ENCODE measurements at places on chromosomes 5 and 9.

GRCh38 chr5:130836729-130837649 is 328.1 kb downstream of the HINT1 start:
- DNase-seq, result no peak

DNA sequence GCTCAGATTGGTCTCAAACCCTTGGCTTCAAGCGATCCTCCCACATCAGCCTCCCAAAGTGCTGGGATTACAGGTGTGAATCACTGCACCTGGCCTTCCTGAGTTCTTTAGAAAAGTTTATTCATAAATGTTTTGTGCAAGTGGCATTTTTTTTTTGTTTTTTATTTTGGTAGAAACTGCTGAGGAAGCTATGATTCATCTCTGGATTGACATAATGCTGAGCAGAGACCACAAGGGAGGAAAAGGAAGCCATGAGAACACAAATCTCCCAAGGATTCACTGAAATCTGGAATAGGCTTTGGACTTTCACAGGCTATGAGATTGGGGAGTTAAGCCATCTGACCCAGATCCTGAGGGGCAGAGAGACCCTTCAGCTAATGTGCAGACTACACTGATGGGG is 3.4 kb upstream of the SLC46A2 start:
- no peak for DNase-seq

DNA sequence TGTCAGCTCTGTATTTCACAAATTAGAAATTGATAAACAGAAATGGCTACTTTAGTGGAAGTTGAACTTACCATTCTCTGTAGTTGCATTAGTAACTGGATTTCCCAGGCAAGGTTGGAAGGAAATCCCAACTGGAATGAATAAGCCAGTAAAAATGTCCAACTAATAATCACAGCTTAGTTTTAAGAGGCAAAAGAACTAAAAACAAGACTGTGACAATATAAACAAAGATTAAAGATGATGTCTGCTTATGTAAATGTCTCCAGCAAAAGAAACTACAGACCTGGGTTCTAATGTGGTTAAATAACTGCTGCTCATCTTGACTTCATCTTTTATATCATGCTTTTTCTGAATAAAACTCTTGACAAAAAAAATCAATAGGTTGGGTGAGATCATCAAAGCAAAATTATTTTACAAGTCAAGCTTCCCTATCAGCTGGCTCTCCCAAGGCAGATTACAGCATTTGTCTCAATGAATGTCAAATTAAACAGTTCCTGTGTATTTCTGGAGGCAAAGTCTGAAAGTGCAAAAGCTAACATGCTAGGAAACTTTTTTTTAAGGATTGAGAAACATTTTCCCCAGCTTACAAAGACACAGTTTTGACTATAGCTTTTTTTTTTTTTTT is 62.3 kb upstream of the HMHB1 start:
- no peak for DNase-seq

- no peak for DNase-seq
Observed at GRCh38 chr9:99818500-99818899, 3.2 kb upstream of the NR4A3 start.

DNA sequence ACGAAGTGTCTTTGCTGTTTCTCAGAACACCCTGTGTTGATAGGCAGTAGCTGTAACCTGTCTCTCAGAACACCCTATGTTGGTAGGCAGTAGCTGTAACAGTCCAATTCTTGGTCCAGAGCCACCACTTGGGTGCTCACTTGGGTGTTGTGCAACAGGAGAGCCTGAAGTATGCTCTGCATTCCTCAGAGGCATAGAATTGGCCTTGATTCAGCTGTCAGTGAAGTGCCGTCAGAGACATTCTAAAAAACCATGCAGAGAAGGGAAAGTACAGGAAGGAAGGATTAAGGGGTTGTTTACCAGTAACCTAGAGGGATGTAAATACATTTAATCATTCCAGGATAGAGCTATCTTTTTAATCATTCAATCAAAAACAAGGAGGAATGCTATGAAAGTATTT is 231.2 kb downstream of the ARRDC3 start:
- no peak for DNase-seq

DNA sequence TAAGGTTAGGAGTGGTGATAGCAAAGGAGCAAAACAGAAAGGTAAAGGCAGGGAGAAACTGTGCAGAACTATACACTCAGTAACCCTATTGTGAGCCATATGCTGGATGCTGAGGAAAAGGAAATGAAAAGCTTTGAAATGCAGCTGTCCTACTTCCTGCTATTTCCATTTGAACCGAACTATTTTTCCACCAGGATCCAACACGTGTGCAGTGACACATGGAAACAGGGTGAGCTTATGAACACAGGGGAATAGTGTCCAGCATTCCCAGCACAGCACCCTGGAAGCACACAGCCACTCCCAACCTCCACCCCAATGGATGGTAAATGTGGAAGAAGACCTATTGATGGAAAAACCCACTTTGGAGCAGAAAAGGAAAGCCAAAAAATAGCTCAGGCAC is 69.0 kb upstream of the SLC12A2 start:
- DNase-seq, result no peak

GRCh38 chr5:101942321-101942882 is 353.7 kb downstream of the SLCO4C1 start:
- DNase-seq, result no peak

- no peak for DNase-seq
Observed at GRCh38 chr5:13976223-13976622, 31.7 kb upstream of the DNAH5 start.

DNA sequence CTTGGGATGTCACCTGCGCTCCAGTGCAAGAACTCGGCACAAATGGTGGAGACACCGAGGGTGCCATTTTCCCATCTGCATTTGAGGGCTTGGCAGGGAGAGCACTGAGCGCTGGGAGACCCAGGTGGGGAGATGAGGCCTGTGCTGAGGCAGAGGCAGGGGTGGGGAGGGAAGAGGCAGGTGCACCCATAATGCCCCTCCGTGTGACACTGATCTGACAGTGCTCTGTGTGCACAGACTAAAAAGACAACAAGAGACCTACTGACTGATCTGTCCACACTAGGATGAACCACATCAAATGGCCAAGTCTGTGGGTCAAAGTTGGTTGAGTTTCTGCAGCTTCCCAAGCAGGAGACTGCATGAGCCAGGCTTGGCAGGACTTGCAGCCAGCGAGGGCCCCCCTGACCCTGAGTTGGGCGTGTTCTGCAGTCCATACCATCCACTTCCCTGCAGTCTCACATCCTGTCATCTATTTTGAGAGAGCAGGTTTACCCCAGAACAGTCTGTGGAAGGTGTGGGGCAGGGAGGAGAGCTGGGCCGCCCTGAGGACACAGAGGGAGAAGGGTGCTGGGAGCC is 41.9 kb downstream of the NEK6 start:
- no peak for DNase-seq

GRCh38 chr5:123671042-123671441 is 159.1 kb downstream of the CSNK1G3 start:
- no peak for DNase-seq

- DNase-seq, result no peak
Observed at GRCh38 chr5:56772767-56773166, 42.6 kb upstream of the MAP3K1 start.

DNA sequence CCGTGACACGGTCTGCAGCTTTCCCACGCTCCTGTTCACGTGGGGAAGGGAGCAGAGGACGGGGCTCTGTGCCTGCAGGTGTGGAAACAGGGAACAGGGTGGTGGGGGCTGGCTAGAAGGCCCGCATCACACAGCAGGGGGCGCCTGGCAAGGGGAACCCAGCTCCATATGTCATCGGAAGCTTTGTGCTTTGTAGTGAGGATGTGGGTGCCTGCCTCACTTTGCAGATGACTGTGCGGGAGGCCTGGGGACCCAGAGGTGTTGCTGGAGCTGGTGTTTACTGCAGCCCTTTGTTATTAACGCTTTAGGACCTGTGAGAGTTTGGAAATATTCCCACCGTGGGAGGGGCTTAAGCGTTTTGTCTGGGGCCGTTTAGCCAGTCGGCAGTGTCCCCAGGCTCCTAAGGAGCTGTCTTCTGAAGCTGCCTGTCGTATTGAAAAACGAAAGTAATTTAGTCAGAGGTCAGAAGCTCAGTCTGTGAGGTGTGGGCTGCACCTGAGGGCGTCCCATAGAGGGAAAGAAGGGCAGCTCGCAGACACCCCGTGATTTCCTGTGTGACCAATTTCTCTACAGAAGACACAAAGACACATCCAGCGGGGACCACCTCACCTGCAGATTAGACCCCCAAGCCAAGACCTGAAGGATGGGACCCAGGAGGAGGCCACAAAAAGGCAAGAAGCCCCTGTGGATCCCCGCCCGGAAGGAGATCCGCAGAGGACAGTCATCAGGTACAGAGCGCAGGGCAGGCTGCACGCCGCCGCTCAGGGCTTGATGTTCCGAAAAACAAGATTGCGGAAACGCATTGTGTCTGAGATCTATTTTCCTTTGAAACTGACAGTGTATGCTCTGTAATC is 9.1 kb downstream of the MAN1B1 start:
- DNase-seq, result no peak

DNA sequence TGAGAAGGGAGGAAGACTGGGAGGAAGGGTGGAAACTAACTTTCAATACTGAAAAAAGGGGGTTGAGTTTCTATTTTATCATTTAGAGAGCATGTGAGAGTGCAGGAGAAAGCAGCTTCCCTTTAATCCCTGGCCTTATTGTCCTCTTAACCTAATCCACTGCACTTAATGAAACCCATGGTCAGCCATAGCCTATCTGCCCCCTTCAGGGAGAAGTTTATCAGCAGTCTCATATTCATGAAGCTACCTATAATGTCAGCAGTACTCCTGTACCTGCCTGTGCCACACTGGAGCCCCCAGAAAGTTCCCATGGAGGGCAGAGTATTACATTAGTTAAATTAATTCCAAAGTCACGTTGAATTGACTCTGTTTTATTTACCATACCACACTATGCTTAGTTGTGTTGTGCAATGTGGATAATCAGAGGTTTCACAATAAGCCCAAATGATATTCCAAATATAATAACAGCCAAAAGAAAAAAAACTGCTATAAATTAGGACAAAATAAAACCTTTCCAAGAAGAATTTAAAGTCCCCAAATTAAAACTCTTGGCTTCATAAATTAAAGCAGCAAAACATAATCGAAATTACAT is 62.9 kb downstream of the MUSK start:
- DNase-seq, result no peak

- DNase-seq, result no peak
Observed at GRCh38 chr5:169548315-169548714, 35.3 kb upstream of the SPDL1 start.

GRCh38 chr5:156475182-156476157 is 148.5 kb downstream of the SGCD start:
- no peak for DNase-seq

GRCh38 chr9:76619197-76619596 is 145.0 kb upstream of the PCA3 start:
- no peak for DNase-seq

DNA sequence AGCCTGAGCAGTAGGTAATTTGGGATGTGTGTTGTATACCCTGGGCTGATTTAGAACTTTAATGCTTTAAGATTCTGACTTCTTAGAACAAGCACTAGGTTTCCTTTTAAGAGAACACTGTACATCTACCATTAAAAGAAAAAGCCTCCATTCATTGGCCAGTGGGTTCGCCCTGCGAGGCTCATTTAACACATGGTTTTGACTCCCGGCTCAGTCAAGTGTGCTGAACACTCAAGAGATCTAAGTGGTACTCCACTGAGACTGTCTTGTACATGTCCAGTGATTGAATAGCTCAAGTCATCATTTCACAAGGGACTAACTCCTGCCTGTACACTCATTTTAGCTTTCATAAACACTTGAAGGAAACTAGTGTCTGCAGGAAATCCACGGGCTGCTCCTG is 3.9 kb downstream of the FUBP3 start:
- DNase-seq, result no peak

GRCh38 chr5:95808013-95808685 is 14.4 kb downstream of the GLRX start:
- DNase-seq, result no peak

DNA sequence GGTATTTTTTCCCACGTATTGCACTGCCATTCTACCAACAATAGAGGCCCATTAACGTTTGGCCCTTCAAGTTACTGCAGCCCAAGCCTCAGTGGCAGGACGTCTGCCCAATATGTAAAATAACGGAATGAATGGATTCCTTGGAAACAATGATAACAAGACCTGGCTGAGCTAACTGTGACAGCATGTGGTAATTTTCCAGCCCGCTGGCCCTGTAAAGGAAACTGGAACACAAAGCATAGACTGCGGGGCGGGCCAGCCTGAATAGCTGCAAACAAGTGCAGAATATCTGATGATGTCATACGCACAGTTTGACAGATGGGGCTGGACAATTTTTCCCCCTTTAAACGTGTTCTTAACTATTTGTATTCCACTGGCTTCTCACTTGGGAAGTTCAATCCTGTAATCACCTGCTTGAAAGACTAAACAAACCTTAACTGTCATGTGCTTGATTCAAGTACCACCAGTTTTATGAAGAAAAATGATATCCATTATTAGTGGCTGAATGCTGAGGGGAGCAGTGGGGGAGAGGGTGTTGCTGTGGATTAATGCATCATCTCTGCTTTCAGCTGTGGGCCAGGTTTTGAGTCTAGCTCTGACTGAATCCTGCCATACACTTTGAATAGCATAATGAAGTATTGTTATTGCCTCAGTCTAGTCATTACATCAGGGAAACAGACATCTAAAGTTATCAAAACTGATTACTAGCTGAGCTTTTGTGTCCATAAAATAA is 323.9 kb downstream of the TMEM161B start:
- DNase-seq, result no peak

GRCh38 chr5:117103703-117104102 is 529.1 kb upstream of the SEMA6A start:
- DNase-seq, result no peak

- no peak for DNase-seq
Observed at GRCh38 chr5:74141053-74141452, 499.5 kb downstream of the ENC1 start.

DNA sequence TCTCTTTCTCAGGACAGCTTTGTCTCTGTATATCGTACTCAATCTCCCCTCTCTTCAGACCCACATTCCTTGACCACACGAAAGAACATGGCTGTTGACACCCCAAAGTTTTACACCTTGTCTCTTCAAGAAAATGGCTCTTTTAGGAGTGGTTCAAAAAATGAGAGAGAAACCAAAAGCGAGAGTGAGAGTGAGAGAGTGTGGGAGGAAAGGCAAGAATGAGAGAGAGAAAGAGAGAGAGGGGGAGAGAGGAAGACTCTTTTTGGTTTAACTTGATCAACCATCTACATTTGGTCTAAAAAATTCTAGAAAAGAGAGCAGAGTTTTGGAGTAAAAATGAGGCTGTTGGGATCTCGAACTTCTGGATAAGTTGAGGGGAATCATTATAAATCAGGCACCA is 581.8 kb upstream of the WWC1 start:
- DNase-seq, result no peak

- DNase-seq, result no peak
Observed at GRCh38 chr5:177334781-177335700, 16.4 kb downstream of the LMAN2 start.

Measured in GF-D8 (cell line).